ENCODE measurements at places on chromosomes 3 and 15. TPM values are rescaled to one million over a fixed set of nuclear protein-coding genes. Genes with fewer than 3 reads are reported as not detected.

ITPKA gene
- 1.9 TPM for total RNA-seq

CLDN18 gene
- not detected for total RNA-seq

SEMA3F gene
- total RNA-seq: 10.4 TPM

FAM162A gene
- 50.6 TPM for total RNA-seq

FRMD5 gene
- total RNA-seq: 14.9 TPM

DPPA2 gene
- 0.64 TPM for total RNA-seq

P2RY13 gene
- not detected for total RNA-seq

CSTA gene
- not detected for total RNA-seq

CFAP161 gene
- 0.08 TPM for total RNA-seq

THOC7 gene
- 87.1 TPM for total RNA-seq

CILP gene
- total RNA-seq: not detected

CCDC54 gene
- total RNA-seq: not detected

ZPLD1 gene
- 0.21 TPM for total RNA-seq

MKRN3 gene
- total RNA-seq: 13.0 TPM

SLC35G2 gene
- 21.1 TPM for total RNA-seq

KLHL40 gene
- total RNA-seq: not detected

COLQ gene
- total RNA-seq: 2.5 TPM

SLC24A5 gene
- not detected for total RNA-seq

CHL1 gene
- 0.13 TPM for total RNA-seq

CLSTN2 gene
- total RNA-seq: not detected

GPR62 gene
- not detected for total RNA-seq

KLHL6 gene
- not detected for total RNA-seq

LIPC gene
- 0.08 TPM for total RNA-seq

ADAMTS17 gene
- 6.0 TPM for total RNA-seq

LMAN1L gene
- total RNA-seq: 0.16 TPM

ATG7 gene
- total RNA-seq: 25.0 TPM

SACM1L gene
- 18.3 TPM for total RNA-seq

SMCO1 gene
- total RNA-seq: not detected

RAB5A gene
- 44.7 TPM for total RNA-seq

RASGRF1 gene
- 1.5 TPM for total RNA-seq

ATP8B4 gene
- total RNA-seq: 0.04 TPM

TGM4 gene
- 0.80 TPM for total RNA-seq

SENP8 gene
- 1.5 TPM for total RNA-seq

P2RY1 gene
- 0.82 TPM for total RNA-seq

HHLA2 gene
- not detected for total RNA-seq

GOLGA8T gene
- total RNA-seq: not detected

PLA2G4F gene
- total RNA-seq: not detected

ASB14 gene
- not detected for total RNA-seq

PDZRN3 gene
- total RNA-seq: 2.8 TPM

EFCC1 gene
- not detected for total RNA-seq

SLC9C1 gene
- total RNA-seq: 0.04 TPM

CYB561D2 gene
- 27.0 TPM for total RNA-seq

EXD1 gene
- not detected for total RNA-seq

ADCY5 gene
- 0.04 TPM for total RNA-seq

RARRES1 gene
- not detected for total RNA-seq

KLF15 gene
- total RNA-seq: 8.3 TPM
